ENCODE measurements at places on chromosomes 1 and 21. TPM values are rescaled to one million over a fixed set of nuclear protein-coding genes. Genes with fewer than 3 reads are reported as not detected.

DNA sequence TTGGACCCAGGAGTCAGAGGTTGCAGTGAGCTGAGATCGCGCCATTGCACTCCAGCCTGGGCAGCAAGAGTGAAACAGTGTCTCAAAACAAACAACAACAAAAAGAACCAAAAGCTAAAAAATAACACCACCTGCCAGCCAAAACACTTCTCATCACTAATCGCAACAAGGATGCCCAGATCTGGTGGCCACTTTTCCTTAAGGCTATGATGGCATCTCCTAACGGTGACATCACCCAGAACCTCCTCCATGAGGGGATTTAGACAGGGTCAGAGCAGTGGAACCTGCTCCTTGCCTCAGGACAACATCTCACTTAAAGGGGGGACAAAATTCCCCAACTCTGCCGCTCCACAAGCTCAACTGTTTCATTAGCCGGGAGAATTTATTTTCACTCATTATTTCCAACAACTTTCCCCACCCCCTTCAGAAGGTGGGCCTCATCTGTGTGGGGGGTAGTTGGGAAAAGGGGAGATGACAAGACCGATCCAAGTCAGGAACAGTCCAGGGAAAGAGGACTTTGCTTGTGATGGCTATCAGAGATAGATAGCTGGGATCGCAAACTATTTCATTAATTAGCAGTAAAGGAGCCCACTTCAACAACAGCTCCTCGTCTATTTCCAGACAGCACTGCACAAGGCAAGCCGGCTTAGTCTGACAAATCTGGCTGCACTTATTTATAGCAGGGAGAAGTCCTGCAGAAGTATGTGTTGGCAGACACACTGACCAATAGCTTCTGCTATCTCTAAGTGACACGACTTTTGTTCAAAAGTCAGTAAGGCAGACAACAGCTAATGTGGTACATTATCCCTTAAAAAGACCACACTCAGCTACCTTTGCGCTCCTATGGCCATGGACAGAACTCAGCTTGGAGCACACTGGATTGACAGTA lies 2.6 kb downstream of the PABPC4 start:
- DNase-seq: no peak

DNA sequence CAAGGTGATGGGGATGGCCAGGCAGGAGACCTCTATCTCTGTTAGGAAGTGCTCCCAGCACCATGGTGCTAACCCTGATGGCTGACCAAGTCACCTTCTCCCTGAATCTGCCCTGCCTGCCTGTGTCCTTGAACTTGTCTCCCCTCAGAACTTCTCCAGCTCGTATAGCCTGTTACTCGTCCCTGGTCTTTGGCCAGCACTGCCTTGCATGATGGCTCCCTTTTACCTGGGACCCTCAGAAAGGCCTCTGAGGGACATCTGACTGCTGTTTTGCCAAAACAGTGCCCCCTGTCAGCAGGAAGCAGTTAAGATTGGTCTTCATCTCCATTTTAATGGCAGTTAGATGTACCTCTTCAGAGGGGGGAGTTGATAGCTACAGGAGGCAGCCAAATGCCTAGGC lies 148.3 kb downstream of the RHOU start:
- DNase-seq: no peak

LMOD1 gene
- 347 TPM for total RNA-seq

MAP3K21 gene
- 1.3 TPM for total RNA-seq

DNA sequence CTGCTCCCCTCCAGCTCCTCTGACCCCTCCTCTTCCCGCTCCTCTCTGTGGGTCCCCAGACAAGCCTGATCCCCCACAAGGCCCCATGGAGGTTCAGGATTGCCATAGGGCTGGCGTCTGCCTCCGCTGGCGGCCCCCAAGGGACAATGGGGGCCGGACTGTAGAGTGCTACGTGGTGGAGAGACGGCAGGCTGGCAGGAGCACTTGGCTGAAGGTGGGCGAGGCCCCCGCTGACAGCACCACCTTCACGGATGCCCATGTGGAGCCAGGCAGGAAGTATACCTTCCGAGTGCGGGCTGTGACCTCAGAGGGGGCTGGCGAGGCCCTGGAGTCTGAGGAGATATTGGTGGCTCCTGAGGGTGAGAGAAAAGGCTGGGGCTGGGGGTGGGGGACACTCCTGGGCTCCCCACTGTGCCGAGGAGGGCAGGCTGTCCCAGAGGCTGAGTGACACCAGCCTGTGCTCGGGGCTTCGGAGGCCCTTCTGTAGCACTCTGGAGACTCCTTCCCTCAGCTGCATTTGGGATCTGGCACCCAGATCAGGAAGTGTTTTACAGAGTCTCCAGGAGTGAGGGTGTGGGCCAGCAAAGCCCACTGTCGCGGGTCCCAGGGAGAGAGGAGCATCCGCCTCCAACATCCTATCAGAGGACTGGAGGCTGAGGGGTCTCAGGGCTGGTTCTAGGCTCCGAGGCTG lies 25.9 kb downstream of the IGFN1 start:
- DNase-seq: no peak

GRCh38 chr1:173476665-173477285 lies 360 bp upstream of the PRDX6 start:
- peak; percentile 95 for DNase-seq

GRCh38 chr1:4425892-4426291 lies 228.5 kb upstream of the AJAP1 start:
- DNase-seq: no peak

UBXN10 gene
- total RNA-seq: 0.23 TPM

- no peak for DNase-seq
Measured at GRCh38 chr1:241068359-241068758, 288.6 kb downstream of the RGS7 start.

DNA sequence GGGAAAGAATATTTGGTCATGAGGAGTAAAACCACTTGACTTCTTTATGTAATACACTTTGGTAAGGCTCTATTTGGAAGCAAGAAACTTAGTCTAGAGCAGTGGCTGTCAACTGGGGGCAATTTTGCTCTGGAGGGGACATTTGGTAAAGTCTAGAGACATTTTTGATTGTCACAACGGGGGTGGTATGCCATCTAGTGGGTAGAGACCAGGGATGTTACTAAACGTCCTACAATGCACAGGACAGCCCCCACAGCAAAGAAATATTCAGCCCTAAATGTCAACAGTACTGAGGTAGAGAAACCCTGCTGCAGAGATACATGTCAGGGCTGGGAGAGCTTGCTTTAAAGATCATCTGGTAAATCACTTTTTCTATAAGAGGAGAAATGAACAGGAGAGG lies 13.5 kb downstream of the FUCA1 start:
- DNase-seq: no peak

OXCT2 gene
- total RNA-seq: 1.3 TPM

GRCh38 chr1:223780318-223780717 lies 65.4 kb downstream of the TP53BP2 start:
- DNase-seq: no peak

ARHGEF16 gene
- total RNA-seq: 1.4 TPM

UTS2 gene
- total RNA-seq: 0.27 TPM

DNA sequence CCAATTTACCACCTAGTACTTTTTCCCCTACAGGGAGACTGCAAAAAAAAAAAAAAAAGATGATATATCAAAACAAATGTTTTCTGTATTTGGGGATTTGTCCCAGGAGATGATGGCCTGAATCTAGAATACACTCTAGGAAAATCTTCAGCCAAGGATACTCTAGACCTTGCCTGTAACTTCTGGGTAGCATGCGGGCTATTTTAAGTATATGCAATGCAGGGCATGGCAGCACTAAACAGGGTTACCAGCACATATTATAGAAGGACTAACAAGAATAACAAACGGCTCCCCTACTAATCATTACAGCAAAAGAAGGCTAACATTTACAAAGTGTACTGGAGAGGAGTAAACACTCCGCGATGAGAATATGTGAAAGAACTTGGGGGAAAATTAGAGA lies 109.6 kb downstream of the GPATCH2 start:
- DNase-seq: no peak

- DNase-seq: no peak
Measured at GRCh38 chr1:59674595-59674994, 140.2 kb upstream of the HOOK1 start.

LRRC38 gene
- total RNA-seq: not detected

MFSD2A gene
- total RNA-seq: 1.5 TPM

- DNase-seq: no peak
Measured at GRCh38 chr1:24540906-24541710, 14.8 kb upstream of the NCMAP start.

GRCh38 chr1:87299661-87300060 lies 29.0 kb upstream of the LMO4 start:
- no peak for DNase-seq

GUCA2B gene
- not detected for total RNA-seq

DNA sequence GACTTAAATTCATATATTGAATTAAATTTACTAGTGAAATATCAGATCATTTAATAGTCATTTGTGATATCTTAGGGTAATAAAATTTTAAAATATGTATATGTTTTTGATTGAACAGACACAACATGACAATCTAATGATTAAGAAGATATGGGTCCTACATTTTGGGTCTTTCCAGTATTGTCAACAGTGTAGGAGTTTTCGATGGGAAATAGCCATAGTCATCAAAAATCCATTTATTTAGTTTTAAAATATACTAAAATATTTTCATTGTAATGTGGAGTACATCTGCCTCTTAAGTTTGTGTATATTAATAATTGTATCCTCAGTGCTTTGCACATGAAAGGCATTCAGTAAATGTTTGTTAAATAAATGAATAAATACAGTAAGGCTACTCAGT lies 14.0 kb downstream of the TRMT13 start:
- no peak for DNase-seq

DNA sequence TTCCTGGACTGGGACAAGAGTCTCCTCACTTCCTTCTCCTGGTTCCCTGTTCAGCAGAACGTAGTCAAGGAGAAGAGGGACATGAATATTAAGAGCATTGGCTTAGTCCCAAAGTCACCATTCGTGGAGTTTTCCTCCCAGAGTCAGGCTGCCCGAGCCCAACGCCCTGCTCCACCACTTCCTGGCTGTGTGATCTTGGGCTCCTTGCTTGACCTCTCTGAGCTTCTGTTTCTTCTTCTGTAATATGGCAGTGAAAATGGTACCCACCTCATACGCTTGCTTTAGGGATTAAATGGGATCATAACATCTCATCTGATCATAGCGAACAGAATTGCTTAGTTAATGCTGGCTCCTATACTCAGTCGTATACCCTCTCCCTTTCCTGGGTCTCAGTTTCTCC lies 12.0 kb upstream of the CASZ1 start:
- DNase-seq: no peak

DNA sequence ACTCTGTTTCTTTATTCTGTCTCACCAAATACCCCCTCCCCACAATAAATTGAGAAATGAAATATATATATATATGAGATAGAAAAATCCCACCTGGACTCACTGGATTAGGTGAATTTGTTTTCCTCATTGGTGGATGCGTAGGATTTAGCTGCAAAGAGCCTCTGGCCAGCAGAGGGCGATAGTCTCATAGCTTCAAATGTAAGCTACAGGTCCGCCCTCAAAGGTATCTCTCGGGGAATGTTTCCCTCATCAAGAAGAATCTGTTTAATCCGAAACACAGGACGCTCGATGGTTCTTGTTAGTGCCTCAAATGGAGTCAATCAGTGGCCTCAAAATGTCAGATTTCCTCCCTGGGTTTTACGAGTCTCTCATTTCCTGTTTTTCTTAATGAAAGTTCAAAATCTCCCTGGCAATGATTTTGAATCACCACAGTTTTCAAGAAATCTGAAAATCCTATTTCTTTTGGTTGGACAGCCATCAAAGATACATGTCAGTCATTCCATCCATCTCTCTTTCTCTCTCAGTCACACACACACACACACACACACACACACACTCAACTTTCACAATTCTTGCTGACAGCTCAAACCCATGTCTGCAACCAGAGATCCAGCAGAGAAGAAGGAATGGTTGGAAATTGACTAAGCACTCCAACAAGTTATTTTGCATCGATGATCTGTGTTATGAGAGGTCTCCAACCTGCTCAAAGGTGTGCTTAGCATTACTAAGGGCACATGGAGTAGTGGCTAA lies 13.9 kb upstream of the CAMK1G start:
- DNase-seq: peak; percentile 72

DNA sequence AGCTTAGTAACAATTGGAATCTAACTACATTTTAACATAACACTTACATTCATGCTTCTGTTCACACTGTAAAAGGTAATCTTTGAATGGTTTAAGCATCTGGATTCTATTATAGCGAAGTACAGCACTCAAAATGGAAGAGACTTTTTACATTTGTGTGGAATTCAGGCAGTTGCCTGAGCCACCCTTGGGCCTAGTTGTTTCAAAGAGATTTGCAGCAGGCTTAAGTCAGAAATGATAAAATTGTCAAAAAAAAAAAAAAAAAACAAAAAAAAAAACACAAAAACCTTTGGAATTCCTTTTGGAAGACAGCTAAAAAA lies 199.9 kb downstream of the LYPLAL1 start:
- DNase-seq: no peak

GRCh38 chr1:181134543-181135436 lies 46.3 kb downstream of the IER5 start:
- DNase-seq: peak; percentile 81

- DNase-seq: no peak
Measured at GRCh38 chr1:11025618-11026017, 13.2 kb downstream of the TARDBP start.

DNA sequence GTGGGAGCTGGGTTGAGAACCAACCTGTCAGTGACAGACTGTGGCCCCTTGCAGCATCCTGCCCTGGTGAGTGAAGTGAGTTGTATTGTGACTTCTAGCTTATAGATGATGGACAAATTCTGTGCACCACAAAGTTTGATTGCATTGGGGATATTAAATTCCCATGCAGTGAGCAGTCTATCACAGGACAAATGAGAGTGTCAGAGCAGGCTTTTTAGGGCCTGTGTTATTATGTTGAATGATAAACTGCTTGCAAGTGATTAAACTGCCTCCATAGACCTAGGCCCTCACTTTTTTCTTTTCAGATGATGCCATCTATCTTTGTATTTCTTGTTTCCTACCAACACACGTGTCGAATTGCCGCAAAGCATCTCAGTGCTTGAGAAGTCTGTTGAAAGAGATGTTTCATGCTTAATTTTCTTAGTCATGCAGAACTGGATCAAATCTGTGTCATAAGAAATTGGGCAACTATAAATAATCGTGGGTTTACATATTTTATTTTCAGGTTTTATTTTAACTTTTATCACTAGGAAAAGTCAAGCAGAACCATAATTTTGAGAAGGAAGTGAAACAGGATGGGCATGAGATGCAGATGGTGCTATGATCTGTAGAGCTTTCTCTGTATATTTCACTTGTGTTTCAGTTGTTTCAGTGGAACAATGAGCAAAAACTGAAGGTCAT lies 199.2 kb downstream of the S1PR1 start:
- no peak for DNase-seq

- DNase-seq: no peak
Measured at GRCh38 chr21:31629972-31630711, 29.4 kb upstream of the SOD1 start.

All from aorta (tissue), 5 donors.